Activated CD8-positive, alpha-beta memory T cell treated with anti-CD3 and anti-CD28 coated beads for 1 hour (primary cell): ENCODE measurements at places on chromosomes 13 and 19.
A peak's percentile ranks its signal among the peaks of the same experiment; 100 is the strongest.

- peak; percentile 22 for DNase-seq
These were observed 5.8 kb upstream of the ONECUT3 start for GRCh38 chr19:1747285-1748114.

DNA sequence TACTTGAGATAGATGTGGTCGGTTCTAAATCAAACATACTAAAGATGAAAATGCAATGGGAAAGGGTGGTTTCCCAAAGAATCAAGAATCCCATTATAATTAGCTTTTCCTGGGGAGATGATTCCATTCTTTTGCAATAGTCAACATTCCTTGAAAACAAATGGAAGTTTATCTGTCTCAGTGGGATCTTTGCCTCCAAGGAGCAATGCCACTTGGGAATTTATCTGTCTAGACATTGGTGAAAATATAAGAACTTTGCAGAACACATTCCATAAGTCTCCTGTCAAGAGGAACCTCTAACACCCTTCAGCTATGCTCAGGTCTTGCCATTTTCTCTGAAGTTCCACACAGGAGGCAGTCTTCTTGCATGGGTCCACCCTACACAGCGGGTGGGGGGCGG is 152.5 kb downstream of the KCTD12 start:
- DNase-seq: no peak

DNA sequence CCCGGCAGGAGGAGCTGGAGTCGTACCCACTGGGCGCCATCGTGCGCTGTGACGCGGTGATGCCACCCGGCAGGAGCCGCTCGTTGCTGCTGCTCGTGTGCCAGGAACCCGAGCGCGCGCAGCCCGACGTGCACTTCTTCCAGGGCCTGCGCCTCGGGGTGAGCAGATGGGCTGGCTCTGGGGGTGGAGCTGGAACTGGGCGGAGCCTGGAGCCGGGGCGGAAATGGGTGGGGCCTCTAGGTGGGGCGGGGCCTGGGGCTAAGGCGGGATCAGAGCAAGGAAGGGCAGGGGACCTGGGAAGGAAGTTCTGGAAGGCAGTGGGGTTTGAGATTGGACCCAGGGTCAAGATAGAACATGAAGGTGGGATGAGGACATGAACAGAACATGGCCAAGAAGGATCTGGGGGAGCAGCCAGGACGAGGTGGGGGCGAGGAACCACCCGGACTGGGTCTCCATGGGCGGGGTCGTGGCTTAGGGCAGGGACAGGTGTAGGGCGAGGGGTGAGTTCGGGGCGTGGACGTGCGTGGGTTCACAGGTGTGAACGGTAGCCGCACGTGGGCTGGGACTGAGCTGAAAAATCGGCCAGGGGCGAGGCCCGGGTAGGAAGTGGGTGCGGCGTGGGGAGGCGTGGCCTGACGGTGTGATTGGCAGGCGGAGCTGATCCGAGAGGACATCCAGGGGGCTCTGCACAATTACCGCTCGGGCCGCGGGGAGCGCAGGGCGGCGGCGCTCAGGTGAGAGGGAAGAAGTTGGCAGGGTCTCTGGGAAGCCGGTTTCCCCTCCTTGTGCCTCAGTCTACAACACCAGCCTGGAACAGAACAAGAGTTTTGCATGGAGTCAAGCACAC is 4.7 kb downstream of the EPS8L1 start:
- peak; percentile 33 for DNase-seq

- DNase-seq: no peak
These were observed 5.7 kb downstream of the USPL1 start for GRCh38 chr13:30623392-30623791.

- DNase-seq: no peak
These were observed 502.7 kb downstream of the UQCRFS1 start for GRCh38 chr19:28710278-28710677.

- DNase-seq: no peak
These were observed 89.8 kb downstream of the ZNF429 start for GRCh38 chr19:21595185-21595584.

DNA sequence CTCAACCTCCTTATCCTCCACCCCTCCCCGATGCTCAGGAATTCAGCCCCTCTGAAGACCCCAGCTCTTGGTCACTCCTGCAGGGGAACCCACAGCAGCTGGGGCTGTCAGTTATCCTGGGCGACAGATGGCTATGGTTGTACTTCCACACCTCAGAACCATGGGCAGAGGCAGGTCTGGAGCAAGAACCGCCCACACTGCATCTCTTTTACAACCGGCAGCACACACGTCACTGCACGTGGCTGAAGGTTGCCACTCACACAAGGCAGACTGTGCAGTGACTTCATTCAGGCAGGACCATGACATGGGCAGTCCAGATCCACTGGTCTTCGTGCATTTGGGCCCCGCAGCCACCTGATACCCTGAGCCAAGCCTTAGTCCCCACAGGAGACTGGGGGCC is 21.5 kb upstream of the SDHAF1 start:
- no peak for DNase-seq

DNA sequence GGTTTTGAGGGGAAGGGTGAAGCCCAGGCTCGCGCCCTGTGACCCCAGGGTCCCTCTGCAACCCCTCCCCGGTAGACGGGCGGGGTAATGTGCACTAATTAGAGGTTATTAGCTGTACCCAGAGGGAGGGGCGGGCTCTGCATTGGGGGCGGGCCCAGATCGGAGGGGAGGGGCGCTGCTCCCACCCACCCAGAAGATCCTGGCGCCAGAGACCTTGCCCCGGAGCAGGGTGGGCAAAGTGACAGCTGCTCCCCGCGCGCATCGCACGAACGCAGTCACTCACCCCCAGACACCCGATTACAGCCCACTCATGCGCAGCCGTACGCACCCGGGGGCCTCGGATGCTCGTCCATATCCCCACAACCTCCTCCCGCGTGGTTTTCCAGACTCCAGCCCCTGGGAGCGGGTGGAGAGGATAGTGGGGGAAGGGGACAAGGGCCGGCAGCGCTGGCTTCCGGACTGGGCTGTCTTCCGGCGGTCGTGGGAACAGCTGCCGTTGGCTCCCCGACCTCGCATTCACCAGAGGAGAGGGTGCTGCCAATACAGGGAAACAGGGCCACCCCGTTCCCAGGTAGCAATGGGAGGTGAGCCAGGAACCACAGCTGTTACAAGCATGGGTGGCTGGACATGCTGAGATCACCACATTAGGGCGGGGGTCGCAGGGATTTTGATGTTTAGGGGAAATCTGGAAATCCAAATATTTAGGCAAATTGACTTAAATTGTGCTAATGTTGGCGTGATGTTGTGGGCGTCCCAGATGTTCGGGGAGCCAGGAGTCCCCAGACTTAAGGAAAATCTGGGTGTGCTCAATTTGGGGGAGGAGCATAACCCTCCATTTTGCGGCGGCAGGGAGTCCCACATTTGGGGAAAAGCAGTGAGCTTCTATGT is 2.9 kb upstream of the HOOK2 start:
- no peak for DNase-seq

GRCh38 chr13:32504263-32504662 is 34.3 kb downstream of the N4BP2L2 start:
- no peak for DNase-seq

DNA sequence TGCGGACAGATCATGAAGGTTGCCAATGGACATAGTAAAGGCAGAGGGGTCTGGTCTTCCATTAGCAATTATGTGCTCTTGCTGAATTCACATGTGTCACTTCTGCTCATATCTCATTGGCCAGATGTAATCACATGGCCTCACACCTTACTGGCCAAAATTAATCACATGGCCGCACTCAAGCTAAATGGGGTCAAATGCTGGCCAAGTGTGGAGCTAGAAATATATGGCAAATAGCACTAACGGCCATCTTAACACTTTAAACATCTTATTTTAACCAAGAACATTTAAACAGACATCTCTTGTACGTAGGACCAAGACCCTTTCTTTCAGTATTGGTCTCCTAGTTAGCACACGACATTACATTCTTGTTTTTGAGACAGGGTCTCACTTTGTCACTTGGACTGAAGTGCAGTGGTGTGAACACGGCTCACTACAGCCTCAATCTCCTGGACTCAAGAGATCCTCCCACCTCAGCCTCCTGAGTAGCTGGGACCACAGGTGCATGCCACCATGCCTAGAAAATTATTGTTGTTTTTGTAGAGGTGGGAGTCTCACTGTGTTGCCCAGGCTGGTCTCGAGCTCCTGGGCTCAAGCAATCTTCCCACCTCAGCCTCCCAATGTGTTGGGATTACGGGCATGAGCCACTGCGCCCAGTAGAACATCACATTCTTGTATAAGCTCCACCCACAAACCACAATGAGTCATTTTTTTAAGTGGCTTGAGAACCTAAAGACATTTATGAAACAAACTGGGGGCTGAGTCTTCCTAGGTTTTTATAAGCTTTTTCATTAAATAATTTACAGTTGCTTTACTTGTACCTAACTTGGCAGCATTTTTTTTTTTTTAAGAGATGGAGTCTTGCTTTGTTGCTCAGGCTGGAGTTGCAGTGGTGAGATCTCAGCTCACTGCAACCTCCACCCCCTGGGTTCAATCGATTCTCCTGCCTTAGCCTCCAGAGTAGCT is 2.9 kb upstream of the PTOV1 start:
- no peak for DNase-seq

GRCh38 chr19:16373989-16374388 is 49.4 kb downstream of the KLF2 start:
- no peak for DNase-seq

DNA sequence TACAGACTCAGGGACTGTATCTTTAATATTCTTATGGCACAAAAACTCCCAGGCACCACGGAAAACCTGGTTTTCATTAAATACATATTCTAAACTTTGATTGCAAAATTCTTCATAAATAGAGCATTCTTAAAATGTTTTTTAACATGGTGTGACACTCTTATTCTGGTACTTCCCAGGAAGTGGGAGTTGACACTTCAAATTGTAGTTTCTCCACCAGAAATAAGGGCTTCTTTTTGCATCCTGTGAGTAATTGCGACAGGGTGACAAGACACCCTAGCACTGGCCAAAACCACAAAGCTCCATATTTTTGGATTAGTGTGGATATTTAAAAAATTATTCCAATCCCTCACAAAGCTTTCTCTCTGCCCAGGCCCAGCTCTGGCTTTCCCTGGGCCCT is 43.6 kb upstream of the MTIF3 start:
- DNase-seq: no peak
